ENCODE measurements at places on chromosomes 5 and 9. TPM values are rescaled to one million over a fixed set of nuclear protein-coding genes. Genes with fewer than 3 reads are reported as not detected.

The ANKRD20A1 gene
- 1.8 TPM for total RNA-seq

The SDHA gene
- 92.2 TPM for total RNA-seq

The ADRA1B gene
- 19.1 TPM for total RNA-seq

The OXCT1 gene
- 2.6 TPM for total RNA-seq

The ENTPD2 gene
- 1.0 TPM for total RNA-seq
